ENCODE measurements at places on chromosomes 1 and 21. TPM values are rescaled to one million over a fixed set of nuclear protein-coding genes. Genes with fewer than 3 reads are reported as not detected.

Gene SV2A
- 5.9 TPM for total RNA-seq

Gene RNU1-1
- under 0.01 TPM for total RNA-seq

Gene HSD3B2
- not detected for total RNA-seq

Gene CHRM3
- 0.07 TPM for total RNA-seq

GRCh38 chr1:185338719-185339622, 21.9 kb upstream of the IVNS1ABP start:
- no peak for DNase-seq

DNA sequence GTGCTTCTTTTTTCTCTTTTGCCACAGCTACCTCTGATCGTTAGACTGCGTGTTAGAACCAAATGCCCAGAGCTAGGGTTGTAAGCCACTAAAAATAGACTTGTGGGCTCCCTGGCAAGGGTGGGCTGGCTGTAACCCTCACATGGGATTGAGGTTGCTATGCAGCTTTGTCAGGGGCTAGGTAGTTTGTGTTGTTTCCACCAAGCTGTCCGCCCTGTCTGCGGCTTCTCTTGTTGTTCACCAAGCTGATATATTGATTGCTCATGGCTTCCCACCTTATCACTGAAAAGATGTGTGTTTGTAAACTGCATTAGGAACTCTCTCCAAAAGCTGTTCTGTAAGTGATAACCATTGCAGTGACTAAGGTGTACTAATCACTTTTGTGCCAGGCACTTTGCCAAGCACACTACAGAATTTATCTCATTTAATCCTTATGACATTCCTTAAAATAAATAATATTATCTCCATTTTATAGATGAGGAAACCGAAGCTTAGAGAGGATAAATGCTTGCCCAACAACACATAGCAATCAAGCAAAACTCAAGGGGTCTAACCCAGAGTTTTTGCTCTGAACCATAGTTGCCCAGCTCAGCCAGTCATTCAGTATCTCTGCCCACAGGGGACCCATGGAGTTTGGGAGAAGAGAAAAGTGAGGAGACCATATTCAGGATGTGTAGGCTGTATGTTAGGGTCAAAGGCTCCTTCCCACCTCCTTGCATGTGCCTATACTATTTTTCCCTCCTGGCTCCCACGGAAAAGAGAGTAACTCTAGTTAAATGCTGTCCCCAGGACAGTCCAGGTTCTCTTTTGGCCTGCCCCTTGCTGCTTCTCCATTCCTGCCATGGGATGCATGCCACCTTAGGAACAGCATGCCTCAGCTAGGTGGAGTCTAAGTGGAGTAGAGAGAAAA, 42.2 kb upstream of the TARBP1 start:
- no peak for DNase-seq

GRCh38 chr1:220879509-220880361, 492 bp downstream of the HLX start:
- DNase-seq = no peak

- no peak for DNase-seq
These were observed 357.8 kb downstream of the AJAP1 start for GRCh38 chr1:5012249-5012648.

GRCh38 chr21:45040739-45041138, 33.6 kb upstream of the ADARB1 start:
- no peak for DNase-seq

GRCh38 chr1:169108223-169108622, 1.7 kb downstream of the ATP1B1 start:
- no peak for DNase-seq

DNA sequence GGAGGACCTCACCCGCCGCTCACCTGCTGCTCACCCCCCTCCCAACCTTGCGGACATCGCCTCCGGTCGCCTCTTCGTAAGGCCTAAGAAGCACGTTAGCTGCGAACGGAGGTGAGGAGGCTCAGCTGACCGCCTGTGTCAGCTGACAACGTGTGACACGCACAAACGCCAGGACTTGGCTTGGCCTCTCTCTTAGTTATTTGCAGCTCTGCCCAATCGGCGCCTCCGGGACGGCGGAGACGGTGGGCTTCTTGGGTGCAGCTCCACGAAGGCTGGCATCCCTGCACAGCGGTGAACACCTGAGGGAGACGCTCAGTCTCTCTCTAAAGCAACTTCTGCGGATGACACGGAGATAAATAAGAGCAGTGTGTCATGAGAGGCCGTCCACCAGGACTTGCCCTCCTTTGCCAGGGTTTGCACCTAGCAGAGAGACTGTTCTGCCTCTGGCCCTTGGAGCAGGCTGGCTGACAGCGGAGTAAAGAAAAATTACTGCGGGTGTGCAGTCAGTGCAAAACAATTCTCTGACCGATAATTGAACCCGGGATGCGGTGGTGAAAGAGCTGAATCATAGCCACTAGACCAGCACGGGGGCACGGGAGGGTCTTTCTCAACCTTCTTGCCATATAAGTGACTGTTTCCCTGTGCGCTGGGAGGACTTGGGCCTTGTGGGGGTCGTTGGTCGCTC, 318.9 kb downstream of the FAM72C start:
- peak; percentile 6 for DNase-seq
